ENCODE measurements at places on chromosomes 11 and 22. TPM values are rescaled to one million over a fixed set of nuclear protein-coding genes. Genes with fewer than 3 reads are reported as not detected.

- DNase-seq: no peak
Observed at GRCh38 chr22:43434275-43434927, 22.6 kb downstream of the MPPED1 start.

GRCh38 chr11:15641271-15642045 lies 526.7 kb downstream of the INSC start:
- no peak for DNase-seq

- DNase-seq: no peak
Observed at GRCh38 chr22:20591660-20592310, 84.4 kb downstream of the MED15 start.

DNA sequence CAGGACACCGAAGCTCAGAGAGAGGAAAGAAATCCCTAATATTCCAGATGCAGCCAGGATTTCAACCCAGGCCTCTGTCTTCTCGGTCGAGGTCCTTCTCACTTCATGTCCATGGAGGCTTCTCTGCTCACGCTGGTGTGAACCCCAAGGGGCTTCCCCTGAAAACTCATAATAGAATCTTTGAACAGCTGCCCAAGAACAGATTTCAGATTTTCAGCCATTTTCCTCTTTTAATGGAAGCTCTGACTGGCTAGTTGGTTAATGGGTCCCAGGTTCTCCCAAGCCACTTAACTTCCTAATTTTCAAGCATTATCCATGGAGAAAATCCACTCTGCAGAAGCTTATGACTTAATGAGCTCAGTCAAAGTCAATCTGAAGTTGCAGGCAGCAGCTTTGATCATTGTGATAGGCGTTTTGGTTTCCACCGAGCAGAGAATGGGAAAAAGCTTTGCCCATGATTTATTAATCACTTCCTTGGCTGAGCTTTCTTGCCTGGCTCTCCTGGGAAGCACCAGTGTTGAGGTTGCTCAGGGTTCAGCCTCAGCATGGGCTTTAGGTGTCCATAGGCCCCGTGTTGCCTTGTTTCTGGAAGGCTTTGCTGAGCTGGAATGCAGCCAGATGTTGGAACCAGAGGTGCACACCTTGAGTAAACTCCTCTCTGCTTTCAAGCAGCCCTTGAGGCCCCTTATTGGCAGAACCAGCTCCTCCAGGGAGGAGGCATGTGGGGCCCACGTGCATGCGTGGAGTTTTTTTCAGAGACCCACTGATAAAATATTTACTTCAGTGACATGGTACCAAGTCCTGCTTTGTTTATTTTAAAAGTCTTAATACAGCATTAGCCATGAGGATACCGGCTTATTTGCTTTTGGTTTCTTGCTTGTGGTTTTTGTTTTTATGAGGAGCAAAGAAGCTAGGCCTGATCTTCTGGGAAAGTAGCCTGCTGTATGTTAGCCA lies 25.5 kb downstream of the LDLRAD3 start:
- no peak for DNase-seq

- peak; percentile 51 for DNase-seq
Observed at GRCh38 chr11:121383716-121384115, 68.4 kb upstream of the SORL1 start.

- DNase-seq: no peak
Observed at GRCh38 chr11:2109541-2110019, 29.6 kb downstream of the IGF2 start.

GRCh38 chr11:36019722-36020121 lies 75.9 kb downstream of the LDLRAD3 start:
- no peak for DNase-seq

- DNase-seq: peak; percentile 68
Observed at GRCh38 chr11:82756765-82757639, 23.3 kb upstream of the FAM181B start.

GRCh38 chr11:44424841-44425240 lies 114.9 kb upstream of the ALX4 start:
- DNase-seq: no peak

- no peak for DNase-seq
Observed at GRCh38 chr22:41934284-41935014, 7.8 kb upstream of the TNFRSF13C start.

GRCh38 chr11:71282581-71283351 lies 30.4 kb upstream of the SHANK2 start:
- no peak for DNase-seq

DNA sequence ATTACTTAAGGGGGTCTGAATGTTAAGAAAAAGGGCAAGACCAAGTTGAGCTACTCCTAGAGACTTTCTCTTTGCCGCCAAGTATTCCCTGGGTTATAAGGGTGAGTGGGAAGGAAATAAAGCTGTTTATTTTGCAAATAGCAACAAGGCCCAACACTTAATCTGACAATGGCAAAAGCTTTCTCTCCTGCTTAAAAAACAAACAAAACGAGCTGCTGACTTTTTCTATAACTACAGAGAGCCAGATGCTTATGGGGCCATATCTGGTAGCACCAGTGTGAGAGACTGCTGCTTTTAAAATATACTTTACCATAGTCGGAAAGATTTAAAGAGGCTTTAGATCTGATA lies 2.3 kb upstream of the KDM2A start:
- no peak for DNase-seq

GRCh38 chr11:77723024-77723423 lies 85.4 kb upstream of the CLNS1A start:
- no peak for DNase-seq

GRCh38 chr11:47271961-47272661 lies 2.2 kb downstream of the MADD start:
- no peak for DNase-seq

- DNase-seq: no peak
Observed at GRCh38 chr22:27380855-27381254, 420.7 kb downstream of the MN1 start.

- DNase-seq: no peak
Observed at GRCh38 chr22:26753125-26753862, 95.9 kb downstream of the MIAT start.

DNA sequence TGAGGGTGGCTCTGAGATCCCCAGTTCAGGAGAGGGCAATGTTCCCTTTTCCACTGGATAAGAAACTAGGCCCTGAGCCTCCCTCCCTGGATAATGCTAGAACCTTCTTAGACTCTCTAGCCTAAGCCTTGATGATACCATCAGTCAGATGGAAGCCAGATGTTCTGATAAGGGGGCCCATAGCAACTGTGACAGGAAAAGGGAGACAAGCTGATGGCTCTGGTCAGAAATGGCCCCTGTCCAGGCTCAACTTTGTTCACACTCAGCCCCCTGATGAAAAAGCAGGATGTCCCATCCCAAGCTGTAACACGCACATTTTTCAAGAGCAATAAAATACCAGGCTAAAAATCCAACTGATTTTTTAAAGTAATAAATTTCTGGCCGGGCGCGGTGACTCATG lies 7.2 kb upstream of the OAF start:
- DNase-seq: no peak

DNA sequence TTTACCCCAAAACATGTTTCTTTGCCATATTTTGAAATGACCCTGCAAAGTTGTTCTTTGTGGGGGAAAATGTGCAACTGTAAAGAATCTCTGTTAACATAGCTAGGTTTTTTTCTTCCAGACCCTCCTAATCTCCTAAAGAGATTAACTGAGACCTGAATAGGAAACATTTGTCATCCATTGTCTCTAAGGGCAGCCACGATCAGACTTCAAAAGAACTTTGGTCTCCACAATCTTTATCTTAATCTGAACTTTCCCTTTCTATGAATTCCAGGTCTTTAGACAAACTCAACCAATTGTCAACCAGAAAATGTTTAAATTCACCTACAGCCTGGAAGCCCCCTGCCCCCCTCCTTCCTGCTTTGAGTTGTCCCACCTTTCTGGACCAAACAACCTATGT lies 4.6 kb upstream of the LGALS12 start:
- DNase-seq: no peak

- DNase-seq: no peak
Observed at GRCh38 chr22:43956805-43957463, 1.7 kb downstream of the SAMM50 start.

- DNase-seq: no peak
Observed at GRCh38 chr11:95451682-95452081, 220.7 kb upstream of the SESN3 start.

GRCh38 chr22:43969989-43970755 lies 14.9 kb downstream of the SAMM50 start:
- DNase-seq: no peak

GRCh38 chr22:26238596-26238995 lies 69.3 kb downstream of the SEZ6L start:
- DNase-seq: no peak

- DNase-seq: peak; percentile 84
Observed at GRCh38 chr11:83713708-83714107, 427.5 kb upstream of the CCDC90B start.

DNA sequence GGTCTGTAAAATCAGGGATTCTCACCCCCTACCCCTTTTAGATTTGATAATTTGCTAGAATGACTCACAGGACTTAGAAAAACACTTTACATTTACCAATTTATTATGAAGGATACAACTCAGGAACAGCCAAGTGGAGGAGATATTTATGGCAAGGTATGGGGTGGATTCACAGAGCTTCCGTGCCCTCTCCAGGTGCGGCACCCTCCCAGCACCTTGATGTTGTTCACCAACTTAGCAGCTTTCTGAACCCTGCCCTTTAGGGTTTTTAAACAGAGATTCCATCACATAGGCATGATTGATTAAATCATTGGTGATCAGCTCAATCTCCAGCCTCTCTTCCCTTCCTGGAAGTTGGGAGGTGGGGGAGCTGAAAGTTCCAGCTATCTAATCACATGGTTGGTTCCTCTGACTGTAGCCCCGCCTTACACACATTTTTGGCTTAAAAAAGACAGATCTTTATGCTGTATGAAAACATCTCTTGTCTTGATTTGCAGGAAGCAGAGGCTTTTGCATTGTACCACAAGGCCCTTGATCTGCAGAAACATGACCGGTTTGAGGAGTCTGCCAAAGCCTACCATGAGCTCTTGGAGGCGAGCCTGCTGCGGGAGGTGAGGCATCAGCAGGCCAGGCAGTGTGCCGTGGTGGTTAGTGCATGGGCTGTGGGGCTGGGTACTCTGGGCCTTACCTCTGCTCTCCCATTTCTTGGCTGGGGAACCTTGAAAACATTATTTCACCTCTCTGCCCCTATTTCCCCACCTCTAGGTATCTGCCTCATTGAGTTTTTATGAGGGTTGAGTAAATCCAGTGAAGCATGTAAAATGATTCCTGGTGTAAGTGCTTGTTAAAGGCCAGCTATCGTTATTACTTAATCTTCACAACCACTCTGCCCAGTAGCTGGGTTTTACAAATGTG lies 27.0 kb downstream of the CABIN1 start:
- no peak for DNase-seq

DNA sequence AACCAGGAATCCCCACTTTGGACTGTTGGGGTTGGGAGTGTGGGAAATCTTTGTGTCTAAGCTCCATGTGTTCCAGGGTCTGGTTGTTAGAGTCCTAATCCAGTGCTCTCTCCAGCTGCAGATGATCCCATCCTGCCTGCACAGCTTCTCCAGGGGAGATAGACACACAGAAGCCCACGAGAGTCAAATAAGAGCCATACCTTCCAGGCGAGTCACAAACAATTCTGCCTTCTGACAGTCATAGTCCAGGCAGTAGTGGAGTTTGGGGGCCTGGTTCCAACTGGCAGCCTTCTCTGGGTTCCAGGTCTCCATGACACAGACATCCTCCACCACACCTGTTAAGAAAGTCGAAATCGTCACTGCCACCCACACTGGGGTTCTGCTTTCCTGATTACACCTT lies 32.1 kb downstream of the SYT13 start:
- no peak for DNase-seq

GRCh38 chr11:72534371-72535193 lies 100.3 kb upstream of the CLPB start:
- DNase-seq: no peak

DNA sequence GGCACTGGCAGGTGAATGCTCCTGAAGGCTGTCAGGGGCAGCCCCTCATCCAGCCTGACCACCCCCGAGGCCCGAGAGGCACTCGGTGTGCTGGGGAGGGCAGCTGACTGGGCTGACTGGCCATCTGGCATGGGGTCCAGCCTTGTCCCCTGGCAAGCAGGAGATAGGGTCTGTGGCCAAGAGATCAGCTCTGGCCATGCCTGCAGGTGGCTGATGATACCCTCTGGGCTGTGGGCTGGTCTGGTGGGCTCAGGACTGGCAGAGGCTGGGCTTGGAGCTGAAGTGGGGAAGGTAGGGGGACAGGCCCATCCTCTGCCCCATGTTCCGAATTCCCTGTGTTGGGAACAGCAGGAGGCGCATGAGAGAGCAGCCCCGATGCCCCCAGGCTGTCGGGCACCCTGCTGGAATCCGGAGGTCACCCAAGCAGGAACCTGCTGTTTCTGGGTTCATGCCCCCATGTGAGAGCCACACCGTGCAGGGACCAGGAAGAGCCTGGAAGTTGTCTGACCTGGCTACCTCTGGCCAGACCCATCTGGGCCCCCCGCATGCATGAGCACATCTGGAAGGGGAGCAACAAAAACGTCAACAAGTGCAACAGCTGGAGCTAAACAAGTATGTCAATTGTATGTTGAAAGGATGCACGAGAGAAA lies 527.0 kb downstream of the TBC1D22A start:
- no peak for DNase-seq

DNA sequence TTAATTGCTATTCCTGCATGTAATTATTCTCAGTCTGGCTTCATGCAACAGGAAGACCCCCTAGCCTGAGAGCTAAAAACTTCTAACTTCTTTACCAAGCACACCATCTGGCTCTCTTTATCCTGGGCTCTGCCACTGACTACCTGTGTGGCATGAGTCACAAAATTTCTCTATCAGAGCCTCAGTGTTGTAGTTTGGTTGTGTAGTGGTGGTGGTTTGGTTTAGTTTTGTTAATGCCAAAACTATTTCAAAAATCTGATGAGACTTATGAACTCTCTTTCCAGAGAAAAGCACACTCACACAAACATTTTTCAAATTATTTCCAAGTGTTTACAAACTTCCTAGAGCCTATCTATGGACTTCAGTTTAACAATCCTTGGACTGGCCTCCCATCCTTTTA lies 7.5 kb upstream of the IL17RA start:
- DNase-seq: no peak

MPST gene
- total RNA-seq: 20.1 TPM

GSTT2B gene
- total RNA-seq: 5.5 TPM

SLCO2B1 gene
- 25.4 TPM for total RNA-seq

TRIM49 gene
- total RNA-seq: not detected

OPCML gene
- total RNA-seq: 51.1 TPM

UPK3A gene
- total RNA-seq: not detected

GRIK4 gene
- total RNA-seq: 5.2 TPM

KRTAP5-10 gene
- total RNA-seq: not detected

BAIAP2L2 gene
- 0.10 TPM for total RNA-seq

MMP8 gene
- total RNA-seq: 14.5 TPM

SHANK2 gene
- 10.9 TPM for total RNA-seq

RAG1 gene
- total RNA-seq: 0.72 TPM

OR51I1 gene
- 0.28 TPM for total RNA-seq

HEPHL1 gene
- total RNA-seq: not detected
